ENCODE measurements at places on chromosomes 1 and 21.

DNA sequence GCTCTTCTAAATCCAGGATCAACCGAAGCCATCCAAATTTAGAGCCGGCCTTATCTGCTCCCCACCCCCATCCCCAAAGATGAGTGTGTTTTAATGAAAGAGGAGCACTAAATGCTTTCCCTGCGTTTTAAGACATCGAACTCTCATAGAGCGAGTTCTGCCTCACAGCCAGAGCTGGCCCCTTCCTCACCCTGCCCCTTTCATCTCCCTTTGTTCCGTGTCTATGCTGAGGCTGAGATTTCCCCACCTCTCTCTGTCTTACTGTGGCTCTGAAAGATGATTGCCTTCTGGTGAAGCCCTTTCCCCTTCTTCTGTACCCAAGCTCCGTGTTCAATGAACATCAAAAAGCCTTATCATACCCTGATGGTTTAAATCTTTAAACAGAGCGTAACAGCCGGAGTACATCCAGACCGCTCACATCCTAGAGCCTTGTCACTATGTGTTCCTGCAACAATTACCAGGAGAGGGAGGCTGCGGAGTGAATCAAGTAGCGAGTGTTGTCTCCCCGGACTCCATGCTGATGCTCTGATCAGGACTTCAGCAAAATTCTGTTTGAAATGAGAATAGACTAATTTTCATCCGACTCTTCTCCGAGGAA, 110.1 kb downstream of the ZNF326 start:
- no peak for DNase-seq

- DNase-seq: no peak
These were observed 357 bp upstream of the TXLNA start for GRCh38 chr1:32179193-32179442.

- peak; percentile 84 for DNase-seq
These were observed 1.1 kb upstream of the RCAN3 start for GRCh38 chr1:24501371-24502064.

DNA sequence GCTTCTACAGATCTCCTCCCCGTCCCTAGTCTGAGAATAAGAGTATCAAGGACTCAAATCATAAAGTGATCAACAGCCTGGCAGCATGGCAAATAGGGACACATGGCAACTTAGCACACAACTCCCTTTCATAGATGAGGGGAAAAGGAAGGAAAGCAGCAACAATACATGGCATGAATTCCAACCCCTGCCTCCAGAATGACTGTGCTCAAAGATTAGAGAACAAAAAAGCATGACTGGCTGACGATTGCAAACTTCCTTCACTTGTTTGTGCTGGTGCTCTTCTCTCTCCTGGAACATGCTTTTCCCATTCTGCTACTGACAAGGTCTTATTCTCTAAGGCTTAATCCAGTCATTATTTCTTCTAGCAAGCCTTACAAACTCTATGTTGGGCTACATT, 11.5 kb downstream of the KTI12 start:
- no peak for DNase-seq

GRCh38 chr1:109661391-109661790, 5.5 kb downstream of the GSTM4 start:
- DNase-seq: no peak

DNA sequence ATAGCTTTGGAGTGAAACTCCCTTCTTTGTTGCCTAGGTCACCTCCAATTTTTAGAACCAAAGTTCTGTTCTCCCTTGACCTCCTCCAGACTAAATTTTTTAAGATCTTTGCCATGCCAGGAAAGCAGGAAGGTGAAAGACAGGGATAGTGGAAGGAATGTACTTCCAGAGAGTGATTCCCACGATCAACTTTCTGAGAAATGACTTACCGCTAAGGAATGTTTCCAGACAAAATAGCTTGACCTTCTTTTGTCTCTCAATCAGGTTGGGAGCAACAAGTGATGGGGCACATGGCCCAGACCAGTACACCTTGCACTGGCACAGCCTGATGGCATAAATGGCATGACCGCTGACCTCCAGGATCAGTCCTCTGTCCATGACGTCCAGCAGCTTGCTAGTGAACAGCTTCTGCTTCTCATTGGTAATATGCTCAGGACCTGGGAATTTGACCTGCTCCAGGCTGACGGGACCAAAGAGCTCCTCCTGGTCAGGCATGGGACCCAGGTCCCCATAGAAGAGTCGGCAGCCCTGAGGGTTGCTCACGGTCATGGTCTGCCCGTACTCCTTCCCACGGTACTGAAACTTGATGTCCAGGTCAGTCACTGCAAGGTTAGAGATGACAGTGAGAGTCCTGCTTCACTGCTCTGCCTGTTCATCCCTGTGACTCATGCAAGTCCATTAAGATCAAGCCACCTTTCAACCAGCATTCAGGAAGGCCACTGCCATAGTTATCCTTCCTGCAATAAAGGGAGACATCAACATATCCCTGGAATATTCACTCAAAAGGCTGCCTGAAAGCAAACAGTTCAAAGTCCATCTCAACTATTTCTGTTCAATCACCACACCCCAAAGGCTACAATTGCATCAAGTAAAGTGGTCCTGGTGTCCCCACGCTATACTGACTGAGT, 6.2 kb upstream of the C1orf74 start:
- DNase-seq: no peak

DNA sequence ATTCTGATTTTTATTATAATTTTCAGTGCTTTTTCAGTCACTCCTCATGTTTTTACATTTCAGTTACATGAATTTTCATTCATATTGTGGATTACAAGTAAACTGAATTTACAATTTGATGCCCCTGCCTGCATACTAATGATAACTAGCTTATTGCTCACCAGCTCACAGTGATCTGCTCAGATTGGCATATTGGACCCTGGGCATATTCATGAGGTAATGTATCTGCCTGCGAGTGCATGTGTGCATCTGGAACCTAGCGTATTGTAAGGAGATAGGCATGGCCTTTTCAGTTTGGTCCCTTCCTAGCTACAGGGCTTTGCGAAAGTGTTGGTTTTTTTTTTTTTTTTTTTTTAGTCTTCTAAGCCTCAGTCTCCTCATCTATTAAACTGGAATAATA, 213.7 kb downstream of the SDCCAG8 start:
- no peak for DNase-seq

DNA sequence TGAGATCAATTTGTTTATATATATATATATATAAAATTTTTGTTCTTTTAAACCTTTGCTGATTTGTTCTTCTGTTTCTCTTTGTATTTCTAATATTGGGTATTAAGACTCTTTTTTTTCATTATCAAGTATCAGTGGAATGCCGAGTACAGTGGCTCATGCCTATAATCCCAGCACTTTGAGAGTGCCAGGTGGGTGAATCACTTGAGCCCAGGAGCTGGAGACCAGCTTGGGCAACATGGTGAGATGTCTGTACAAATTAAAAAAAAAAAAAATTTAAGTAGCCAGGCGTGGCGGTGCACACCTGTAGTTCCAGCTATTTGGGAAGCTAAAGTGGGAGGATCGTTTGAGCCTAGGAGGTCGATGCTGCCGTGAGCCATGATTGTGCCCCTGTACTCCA, 67.1 kb downstream of the MAST2 start:
- DNase-seq: no peak

- DNase-seq: no peak
These were observed 162.9 kb downstream of the PLPP3 start for GRCh38 chr1:56416495-56416894.

DNA sequence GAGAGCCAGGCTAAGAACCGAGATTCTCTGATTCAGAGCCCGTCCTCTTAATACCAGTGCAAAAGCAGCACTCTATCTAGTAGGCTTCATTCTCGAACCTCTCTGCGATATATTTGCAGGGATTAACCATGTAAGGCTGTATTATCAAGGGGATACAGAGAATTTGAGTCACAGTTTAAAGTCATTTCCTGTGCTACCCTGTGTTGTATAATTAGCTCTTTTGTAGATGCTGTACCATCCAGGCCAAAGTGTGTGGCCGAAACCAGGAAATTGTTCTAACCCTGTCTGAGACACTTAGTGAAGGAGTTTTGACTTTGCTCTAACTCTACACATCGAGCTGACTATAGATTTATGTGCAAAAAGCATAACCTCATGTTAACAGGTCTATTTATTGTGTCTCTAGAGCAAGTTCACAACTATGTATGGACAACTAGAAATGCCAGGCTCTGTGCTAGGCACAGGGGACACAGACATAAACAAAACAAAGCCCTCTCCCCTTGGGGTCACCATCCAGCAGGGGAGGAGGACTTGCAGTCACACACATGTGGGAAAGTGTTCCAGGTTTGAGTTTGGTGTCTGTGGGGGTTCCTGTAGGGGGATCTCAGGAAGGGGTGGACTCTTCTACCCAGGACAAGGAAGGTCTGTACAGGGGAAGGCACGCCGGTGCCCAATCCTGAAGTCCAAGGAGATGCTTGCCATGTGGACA, 182.2 kb downstream of the DHRS3 start:
- DNase-seq: no peak

GRCh38 chr1:225460737-225461532, 33.1 kb upstream of the LBR start:
- peak; percentile 45 for DNase-seq

DNA sequence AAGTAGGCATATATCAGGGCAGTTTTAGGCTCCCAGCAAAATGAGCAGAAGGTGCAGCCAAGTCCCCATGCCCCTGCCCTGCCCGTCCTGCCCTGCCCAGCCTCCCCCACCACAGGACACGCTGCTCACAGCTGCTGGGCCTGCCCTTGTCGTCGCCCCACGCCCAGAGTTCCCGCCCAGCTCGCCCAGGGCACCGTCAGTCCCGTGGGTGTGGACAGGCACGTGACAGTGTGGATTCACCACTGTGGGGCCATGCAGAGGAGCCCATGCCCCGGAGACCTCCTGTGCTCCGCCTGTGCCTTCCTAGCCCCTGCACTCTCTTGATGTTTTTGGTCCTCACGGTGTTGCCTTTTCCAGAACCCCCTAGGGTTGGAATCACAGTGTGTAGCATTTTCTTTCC, 7.0 kb downstream of the FAAP20 start:
- DNase-seq: no peak

DNA sequence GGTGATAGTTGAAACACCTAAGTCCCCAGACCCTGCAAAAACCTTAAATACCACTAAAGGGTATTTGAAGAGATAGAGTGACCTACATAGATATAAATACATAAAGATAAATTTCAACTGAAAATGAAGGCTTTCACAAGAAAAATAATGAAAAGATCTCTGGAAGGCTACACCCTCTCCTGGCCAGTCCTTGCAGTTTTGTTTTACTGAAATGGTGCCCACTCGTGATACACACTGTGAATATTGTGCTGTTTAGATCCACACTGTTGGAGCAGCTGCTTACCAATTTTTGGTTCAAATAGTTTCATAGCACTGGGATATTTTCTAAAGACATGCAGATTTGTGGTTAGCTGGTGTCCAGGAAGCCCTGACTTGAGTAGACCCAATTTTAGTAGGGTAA, 31.5 kb upstream of the RNF187 start:
- no peak for DNase-seq

DNA sequence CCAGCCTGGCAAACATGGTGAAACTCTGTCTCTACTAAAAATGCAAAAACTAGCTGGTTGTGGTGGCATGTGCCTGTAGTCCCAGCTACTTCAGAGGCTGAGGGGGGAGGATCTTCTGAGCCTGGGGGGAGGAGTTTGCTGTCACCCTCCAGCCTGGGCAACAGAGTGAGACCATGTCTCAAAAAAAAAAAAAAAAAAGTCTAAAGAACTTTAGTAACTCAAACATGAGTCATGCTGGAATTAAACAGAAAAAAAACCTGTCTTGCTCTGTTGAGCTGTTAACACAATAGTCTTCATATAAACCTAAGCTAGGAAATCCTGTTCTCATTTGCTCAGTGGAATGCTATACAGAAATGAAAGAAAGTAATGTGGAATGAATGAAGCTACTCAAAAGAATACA, 16.7 kb upstream of the DISP1 start:
- DNase-seq: no peak

GRCh38 chr21:15206514-15206913, 141.7 kb upstream of the NRIP1 start:
- DNase-seq: no peak

DNA sequence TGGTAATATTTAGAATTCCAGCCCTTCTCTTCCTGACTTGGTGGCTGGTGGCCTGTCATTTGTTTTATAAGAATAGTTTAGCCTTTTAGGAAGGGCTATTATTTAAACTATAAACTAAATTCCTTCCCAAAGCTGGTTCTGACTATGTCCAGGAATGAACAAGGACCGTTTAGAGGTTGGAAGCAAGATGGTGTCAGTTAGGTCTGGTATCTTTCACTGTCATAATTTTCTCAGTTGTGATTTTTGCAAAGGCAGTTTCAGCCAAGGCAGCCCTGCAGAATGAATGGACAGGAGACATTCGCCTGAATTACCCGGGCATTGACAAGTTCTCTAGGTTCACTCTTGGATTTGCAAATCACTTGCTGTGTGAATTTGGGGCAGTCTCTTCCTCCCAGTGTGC, 67.2 kb downstream of the TLR5 start:
- no peak for DNase-seq

Measured in Peyer's patch (tissue), 4 donors.